ENCODE measurements at places on chromosomes 3 and 15.

DNA sequence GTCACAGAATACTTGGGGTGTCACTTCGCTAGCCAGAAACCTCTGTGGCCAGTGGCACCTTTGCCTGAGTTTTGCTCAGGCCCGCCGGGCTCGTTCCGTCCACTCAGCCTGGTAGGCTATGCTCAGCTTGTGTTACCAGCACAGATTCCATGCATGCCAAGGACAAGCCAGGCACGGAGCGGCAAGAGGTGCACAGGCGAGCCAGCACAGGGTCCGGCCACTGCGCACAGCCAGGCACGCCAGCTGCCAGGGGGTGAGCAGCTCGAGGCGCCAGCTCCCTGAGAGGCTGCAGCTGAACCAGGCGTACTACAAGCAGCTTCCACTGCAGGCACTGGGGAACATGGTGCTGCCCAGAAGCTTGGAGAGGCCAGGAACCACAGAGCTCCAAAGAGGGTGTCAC, 14.7 kb downstream of the PCYT1A start:
- no peak for DNase-seq

DNA sequence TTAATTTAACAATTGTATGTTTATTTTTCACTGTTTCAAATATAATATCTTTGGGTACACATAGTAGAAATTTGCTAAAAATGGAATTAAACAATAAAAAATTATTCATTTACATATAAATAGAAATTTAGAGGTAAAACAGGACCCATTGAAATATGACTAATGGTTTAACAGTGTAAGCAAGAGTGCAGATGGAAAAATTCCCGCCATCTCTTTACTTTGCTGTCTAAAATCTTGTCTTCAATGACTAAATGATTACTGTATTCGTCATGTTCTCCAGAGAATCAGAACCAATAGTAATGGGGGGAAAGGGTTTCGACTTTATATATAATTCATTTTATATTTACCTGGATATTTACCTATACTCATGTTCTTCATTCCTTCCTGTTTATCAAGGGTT, 163.1 kb downstream of the IL1RAP start:
- no peak for DNase-seq

- no peak for DNase-seq
These were observed 24.3 kb downstream of the MTHFS start for GRCh38 chr15:79872358-79873017.

DNA sequence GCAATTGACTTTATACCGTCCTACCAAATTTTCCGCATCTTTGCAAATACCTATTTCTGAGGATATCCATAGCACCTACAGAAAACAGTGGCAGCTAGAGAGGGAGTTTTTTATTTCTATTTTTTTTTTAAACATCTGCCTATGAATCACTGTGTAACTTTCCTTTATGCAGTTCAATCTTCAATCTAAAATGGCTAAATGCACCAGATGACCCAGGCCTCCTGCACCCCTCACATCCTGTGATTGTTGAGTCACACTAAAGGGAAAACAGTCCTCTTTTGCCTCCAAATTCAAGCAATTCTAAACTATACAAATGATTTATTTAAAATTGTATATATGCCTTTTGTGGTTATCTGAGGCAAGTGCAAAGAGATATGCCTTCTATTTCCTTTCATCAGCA, 20.1 kb upstream of the BCL6 start:
- no peak for DNase-seq

GRCh38 chr3:54877730-54878129, 50.1 kb downstream of the LRTM1 start:
- DNase-seq, result no peak

GRCh38 chr3:9400616-9401015, 3.2 kb downstream of the SETD5 start:
- no peak for DNase-seq

- no peak for DNase-seq
These were observed 61.4 kb downstream of the TM2D3 start for GRCh38 chr15:101590785-101591184.

Data from esophagus squamous epithelium (tissue), 5 donors.